Stimulated activated CD8-positive, alpha-beta memory T cell treated with anti-CD3 and anti-CD28 coated beads, Interleukin-4, amount 100 ng/mL, for 1 hour (primary cell): ENCODE measurements at places on chromosomes 1 and 21.
A peak's percentile ranks its signal among the peaks of the same experiment; 100 is the strongest.

- no peak for DNase-seq
These were observed 746 bp upstream of the POFUT2 start for GRCh38 chr21:45288441-45288841.

- DNase-seq: no peak
These were observed 32.5 kb downstream of the THRAP3 start for GRCh38 chr1:36256558-36257374.

- DNase-seq: no peak
These were observed 10.0 kb downstream of the PDPN start for GRCh38 chr1:13593511-13594131.

DNA sequence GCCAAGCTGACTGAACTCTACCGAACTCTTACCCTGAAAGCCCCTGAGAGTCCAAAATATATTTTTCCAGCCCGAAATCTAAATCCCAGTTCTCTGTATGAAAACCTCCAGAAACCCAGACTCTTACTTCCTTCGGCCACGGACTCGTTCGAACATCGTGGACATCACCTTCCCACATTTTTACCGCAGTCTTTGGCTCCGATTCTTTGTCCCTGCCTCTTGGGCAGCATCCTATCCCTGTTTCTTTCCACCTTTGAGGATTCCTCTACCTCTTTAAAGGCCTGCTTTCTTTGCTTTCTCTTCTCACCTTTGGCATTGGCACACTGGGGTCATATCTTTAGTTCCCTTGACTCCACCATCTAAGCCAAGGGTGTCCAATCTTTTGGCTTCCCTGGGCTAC is 932 bp upstream of the USP24 start:
- no peak for DNase-seq

- no peak for DNase-seq
These were observed 6.3 kb upstream of the VSIG8 start for GRCh38 chr1:159868766-159869165.

GRCh38 chr1:215807911-215808436 is 240.9 kb downstream of the KCTD3 start:
- DNase-seq: no peak

DNA sequence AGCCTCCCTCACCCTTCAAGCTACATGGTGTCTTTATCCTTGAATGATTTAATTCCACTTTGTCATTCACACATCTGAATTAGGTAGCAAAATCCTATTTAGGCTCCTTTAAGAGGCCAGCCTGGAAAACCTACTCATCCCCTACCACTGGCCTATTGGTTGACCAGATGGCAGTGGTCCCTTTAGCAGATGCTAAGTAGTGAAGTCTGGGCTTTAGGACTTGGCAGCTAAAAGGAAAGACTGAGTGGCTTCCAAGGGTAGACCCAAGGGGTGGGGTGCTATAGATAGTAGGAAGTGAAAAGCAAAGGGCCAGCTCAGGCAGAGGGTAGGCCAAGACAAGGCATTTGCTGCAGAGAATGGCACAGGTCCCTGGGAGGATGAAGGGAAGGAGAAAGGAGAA is 46.6 kb downstream of the KCNJ6 start:
- DNase-seq: no peak

GRCh38 chr1:226697151-226697928 is 41.7 kb downstream of the ITPKB start:
- DNase-seq: no peak

DNA sequence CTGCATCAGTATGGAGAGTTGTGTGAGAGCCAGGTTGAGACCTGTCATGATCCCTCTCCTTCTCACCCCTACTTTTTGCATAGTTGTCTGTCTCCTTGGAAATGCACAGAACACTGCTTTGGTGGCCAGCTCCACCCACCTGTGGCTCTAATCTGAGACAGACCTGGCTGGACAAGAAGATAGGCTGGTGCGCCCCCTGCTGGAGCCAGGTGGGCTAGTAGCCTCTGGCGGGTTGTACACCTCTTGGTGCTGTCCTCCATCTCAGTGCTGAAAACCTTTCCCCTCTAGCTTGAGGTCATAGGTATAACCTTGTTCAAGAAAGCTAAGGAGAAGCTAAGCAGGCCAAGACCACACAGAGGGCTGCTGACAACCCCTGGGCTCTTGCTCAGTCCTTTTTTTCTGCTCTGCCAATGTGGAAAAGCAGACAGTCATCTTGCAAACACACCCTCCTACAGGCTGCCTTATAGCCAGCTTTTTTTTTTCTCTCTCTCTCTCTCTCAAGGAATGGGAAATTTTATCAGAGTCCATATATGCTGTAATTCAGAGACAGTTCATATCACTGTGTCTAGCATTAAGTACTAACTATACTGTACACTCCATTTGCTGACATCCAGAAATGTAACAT is 58.8 kb upstream of the SPATA6 start:
- DNase-seq: no peak

DNA sequence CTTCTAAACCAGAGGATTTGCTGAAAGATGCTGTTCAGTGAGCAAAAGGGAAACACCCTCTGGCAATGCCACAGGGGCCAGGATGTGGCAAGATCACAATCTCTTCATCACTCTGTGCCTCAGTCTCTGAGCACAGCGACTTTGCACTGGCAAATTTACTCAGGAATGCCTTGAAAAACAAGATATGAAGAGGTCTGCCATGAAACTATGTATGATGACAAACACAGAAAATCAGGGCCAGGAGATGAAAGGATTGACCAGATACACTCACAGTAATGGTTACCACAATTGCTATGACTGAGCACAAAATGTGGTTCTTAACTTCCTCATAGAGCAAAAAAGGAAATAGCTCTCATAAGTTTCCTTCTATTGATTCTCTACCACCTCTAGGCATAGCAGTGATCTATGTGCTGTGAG is 5.8 kb downstream of the TTC13 start:
- peak; percentile 30 for DNase-seq

GRCh38 chr1:15876357-15877055 is 29.0 kb downstream of the SPEN start:
- DNase-seq: no peak

DNA sequence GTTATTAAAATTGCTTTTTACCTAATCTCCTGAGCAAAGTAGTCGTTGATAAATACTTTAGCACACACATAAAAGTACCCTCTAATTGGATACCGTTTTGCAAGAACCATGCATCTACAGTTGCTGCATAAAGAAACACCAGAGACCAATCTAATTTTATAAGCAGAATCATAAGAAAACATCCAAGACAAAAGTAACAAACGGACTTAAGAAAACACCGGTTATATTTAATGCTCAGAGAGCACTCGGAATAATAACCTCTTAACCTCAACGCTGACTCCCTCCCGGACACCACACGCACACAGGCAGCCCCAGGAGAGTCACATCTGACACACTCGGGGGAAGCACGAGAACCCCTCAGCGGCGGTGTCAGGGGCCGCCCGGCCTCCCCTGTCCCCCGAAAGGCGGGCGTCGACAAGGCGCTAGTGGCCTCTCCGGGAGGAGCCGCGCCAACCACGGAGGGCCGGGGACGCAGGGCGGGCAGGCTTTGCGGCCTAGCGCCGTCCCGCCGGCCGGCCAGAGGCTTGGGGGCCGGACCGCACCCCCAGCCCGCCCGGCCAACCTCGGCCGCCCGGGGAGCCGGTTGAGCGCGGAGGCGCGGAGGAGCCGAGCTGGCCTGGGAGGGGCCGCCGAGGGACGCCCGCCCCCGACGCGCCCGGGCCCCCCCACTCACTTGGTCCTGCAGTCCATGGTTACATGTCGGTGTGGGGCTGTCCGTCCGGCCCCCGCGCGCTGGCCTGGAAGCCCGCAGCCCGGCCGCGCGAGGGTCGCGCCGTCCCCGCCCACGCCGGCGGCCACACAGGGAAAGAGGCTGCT is 606 bp downstream of the DENND1B start:
- DNase-seq: peak; percentile 26

GRCh38 chr1:214623430-214623829 is 20.4 kb downstream of the CENPF start:
- DNase-seq: no peak
